ENCODE measurements at places on chromosomes 2 and 18. TPM values are rescaled to one million over a fixed set of nuclear protein-coding genes. Genes with fewer than 3 reads are reported as not detected.

DNA sequence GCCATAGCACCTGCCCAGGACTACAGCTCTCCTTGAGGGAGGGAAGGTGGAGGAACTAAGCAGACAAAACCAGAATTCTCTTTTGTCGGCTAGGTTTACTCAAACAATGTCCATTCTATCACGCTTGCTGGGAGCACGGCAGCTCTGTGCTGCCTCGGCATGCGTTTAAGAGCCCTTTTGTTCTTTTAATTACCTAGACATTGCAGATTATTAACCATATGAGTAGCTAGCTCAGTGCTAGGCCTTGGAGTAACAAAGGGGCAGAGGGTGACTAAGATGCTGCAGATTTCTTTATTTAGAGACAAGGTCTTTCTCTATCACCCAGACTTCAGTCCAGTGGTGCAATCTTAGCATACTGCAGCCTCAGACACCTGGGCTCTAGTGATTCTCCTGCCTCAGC is 11.1 kb downstream of the MSGN1 start:
- DNase-seq = no peak

DNA sequence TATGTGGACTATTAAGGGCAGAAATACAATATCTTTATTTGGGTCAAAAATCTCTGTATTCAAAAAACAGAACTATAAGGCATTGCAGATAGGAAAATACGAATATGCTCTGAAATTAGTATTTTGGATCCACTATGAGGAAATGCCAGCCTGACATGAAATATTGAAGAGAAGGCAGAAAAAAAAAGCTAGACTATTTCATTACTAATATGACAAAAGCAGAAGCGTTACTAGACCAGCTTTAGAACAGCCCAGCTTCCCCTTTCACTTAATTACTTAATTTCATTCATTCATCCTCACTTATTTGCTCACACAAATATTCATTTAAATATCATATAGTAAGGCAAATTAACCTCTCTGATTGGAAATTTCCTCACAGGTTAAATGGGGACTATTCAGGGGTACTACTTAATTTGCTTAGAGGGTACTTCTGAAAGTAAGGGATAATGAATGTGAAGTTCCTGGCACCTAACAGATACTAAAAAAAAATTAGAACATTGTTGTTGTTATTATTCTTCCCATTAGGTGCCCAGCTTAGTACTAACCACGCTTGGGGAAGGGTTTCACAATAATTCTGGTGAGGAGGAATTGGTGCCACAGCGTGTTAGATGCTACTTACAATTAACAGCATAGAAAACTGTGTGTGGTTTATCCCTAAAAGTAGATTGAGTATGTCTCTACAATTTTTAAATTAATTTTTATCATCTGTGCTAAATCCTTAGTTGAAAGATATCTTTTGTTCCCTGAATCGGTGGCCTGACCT is 71.1 kb upstream of the CTLA4 start:
- no peak for DNase-seq

- no peak for DNase-seq
Measured at GRCh38 chr2:150811259-150811855, 323.9 kb upstream of the RND3 start.

The FBXO36 gene
- 1.6 TPM for total RNA-seq

DNA sequence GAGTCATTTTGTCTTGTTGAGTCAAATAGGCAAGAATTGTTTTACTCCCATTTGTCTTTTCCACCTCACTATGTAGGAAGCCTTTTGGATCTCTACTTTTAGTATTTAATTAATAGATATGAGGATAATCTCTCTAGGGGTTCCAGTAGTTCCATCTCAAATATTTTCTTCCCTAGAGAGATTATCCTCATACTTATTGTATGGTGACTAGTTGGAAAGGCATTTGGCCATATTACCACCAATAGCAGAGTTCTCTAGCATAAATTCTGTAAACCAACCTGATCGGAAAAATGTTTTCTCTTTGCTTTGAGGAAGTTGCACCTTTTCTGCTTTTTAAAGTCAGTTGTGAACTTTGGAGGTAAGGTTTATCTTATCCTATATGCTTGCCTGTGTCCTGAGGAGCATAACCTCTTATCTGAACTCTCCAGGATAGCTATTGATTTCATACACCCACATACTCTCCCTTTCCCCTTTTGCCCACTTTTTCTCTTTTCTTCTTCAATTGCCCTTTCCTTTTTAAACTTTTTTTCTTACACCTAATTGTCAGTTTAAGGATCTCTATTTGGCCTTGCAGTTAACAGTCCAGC is 100.8 kb downstream of the GALNT1 start:
- no peak for DNase-seq

The HOXD13 gene
- not detected for total RNA-seq

The IL36RN gene
- not detected for total RNA-seq

GRCh38 chr2:171598713-171599319 is 76.5 kb downstream of the CYBRD1 start:
- DNase-seq = peak; percentile 63

DNA sequence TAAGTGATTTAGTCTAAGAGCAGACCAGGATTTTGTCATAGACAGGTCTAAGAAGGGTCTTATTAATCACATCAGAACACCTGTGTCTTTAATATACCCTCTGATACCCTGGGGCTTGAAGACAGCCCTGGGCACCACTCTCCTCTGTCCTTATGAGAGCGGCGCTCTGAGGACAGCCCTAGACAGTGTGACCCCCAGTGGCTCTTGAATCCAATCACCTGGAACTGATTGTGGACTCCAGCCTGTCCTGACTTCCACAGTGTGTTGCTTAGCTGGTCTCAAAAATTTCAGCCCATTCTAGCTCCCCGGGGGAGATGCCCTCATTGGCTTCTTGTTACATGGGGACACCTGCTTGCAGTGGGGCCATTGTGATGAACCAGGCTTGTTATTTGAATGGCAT is 195.8 kb upstream of the SMAD2 start:
- no peak for DNase-seq

DNA sequence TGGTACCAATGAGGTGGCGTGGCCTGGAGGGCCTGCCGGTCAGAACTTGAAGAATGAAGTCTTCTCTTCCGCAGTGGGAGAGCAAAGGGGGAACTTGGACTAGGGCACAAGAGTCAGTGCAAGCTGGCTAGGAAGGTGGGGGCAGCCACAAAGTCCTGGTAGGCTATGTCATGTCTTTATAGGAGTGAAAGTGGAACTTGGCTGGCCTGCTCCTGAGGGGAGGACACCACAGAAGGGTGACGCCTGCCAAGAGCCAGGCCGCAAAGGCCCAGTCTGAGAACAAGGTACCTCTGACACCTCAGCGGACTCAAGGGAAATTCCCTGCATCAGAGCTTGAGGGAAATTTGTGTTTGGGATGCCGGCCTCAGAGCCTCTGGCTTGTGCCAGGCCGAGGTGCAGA is 32.2 kb upstream of the MAP3K20 start:
- no peak for DNase-seq

The AQP4 gene
- not detected for total RNA-seq

- DNase-seq = no peak
Measured at GRCh38 chr2:54879032-54879431, 155.6 kb downstream of the EML6 start.

The MGAT4A gene
- 57.6 TPM for total RNA-seq

- peak; percentile 14 for DNase-seq
Measured at GRCh38 chr2:111156529-111156928, 35.8 kb downstream of the BCL2L11 start.

The VWC2L gene
- not detected for total RNA-seq

GRCh38 chr2:201960305-201960704 is 73.3 kb upstream of the FZD7 start:
- no peak for DNase-seq

DNA sequence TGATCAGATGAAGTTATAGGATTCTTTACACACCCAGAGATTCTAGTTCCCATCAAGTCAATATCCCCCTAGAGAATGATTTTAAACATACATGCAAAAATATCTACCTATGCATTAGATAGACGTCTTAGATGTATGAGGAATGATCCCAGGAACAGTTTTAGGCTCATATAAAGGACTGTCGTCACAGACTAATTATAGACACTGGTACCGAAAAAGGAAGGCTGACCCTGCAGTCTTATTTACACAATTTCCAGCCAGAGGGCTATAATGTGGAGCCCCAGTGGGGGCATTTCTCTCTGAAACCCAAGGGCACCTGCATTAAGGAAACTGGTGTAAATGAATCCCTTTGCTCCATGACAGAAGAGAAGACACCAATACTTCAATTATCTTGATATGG is 170.4 kb downstream of the ZNF521 start:
- no peak for DNase-seq

- DNase-seq = no peak
Measured at GRCh38 chr2:185567940-185568339, 170.7 kb upstream of the FSIP2 start.

DNA sequence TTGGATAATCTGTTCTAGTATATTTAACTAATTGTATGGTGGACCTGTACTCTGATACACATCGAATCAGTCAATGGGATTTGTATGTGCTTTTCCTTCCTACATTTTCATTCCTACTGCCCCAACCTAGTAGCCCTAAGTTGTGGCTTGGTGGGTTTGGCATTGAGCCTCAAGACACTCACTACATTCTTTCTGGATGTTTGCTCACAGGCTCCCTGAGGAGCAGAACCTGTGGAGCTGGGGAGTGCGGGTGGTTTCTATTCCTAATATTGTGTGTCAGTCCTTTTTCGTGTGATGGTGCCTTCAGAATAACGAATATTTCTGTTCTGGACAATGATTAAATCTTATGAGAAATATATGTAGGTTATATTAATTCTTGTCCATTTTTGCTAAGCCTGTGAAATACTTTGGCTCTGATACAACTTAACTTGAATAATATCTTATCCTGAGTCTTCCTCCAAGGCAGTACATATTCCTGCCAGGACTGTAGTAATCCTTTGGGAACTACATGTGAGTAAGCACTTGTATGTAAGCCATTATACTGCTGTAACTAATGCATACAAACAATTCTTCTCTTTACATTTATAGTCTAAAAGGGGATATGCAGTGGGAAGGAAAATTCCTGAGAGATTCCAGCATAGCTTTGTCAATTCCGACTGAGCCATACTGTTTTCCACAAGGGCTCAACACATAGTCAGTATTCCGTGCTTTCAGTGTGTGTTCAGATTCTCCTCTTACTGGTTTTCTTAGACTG is 150.6 kb downstream of the AGPS start:
- no peak for DNase-seq

DNA sequence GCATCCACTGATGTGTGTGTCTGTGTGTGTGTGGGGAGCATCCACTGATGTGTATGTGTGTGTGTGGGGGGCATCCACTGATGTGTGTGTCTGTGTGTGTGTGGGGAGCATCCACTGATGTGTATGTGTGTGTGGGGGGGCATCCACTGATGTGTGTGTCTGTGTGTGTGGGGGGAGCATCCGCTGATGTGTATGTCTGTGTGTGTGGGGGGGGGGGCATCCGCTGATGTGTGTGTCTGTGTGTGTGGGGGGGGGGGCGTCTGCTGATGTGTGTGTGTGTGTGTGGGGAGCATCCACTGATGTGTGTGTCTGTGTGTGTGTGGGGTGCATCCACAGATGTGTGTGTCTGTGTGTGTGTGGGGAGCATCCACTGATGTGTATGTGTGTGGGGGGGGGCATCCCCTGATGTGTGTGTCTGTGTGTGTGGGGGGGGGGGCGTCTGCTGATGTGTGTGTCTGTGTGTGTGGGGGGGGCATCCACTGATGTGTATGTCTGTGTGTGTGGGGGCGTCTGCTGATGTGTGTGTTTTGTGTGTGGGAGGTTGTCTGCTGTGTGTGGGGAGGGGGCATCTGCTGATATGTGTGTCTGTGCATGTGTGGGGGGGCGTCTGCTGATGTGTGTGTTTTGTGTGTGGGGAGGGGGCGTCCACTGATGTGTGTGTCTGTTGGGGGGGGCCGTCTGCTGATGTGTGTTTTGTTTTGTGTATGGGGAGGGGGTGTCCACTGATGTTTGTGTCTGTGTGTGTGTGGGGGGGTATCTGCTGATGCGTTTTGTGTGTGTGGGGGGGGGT is 125.9 kb downstream of the NFATC1 start:
- DNase-seq = no peak

DNA sequence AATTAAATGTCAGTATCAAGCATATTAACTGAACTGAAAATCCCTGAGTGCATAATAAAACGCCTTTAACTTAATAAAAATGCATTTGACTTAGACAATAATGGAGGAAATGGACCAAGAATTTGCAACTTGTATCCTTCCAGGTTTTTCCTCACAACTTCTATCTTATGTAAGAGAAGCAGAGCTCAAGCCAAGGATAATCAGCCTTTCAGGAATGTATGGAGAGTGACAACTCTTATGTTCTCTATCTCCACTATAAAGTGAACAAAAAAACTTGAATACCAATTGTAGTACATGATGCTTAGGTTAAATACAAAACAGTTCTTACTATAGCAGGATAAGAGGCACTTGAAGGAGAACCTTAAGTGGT is 64.8 kb upstream of the CYP26B1 start:
- no peak for DNase-seq

- DNase-seq = no peak
Measured at GRCh38 chr2:29613792-29614266, 307.6 kb downstream of the ALK start.

DNA sequence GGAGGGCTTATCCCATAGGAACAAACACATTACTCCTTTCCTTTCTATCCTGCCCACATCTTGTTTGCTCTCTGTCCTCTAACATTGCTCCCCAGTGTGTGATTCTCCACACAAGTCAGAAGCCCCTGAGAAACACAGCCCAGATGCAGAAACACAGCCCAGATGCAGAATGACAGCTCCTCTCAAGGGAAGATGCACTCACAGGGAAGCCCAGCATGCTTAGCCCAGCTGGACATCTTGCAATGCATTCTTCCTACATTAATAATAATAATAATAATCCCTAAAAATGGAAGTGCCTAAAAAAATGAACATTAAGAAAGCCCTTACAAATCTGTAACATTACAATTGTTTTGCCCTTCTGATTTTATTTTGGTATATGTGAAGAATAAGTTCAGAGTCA is 172.1 kb downstream of the CBLN2 start:
- no peak for DNase-seq

DNA sequence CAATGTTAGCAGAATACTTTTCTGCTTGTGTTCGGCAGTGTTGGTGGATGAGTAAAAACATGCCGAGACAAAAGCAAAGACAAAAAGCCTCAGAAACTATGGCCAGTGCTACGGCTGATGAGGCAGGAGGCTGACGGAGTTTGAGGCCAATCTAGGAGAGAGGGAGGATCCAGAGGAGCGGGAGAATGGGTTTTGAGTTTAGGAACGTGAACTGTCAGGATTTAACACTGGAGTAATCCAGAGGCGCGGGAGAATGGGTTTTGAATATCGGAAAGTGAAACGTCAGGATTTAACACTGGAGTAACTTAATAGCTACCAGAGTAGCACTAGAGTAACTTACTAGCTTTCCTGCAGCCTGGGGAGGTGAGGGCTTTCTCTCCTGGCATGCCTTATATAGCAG is 37.4 kb downstream of the LYPD6B start:
- no peak for DNase-seq
